RPMI8226 (cell line): ENCODE measurements at places on chromosomes 3 and 15.

DNA sequence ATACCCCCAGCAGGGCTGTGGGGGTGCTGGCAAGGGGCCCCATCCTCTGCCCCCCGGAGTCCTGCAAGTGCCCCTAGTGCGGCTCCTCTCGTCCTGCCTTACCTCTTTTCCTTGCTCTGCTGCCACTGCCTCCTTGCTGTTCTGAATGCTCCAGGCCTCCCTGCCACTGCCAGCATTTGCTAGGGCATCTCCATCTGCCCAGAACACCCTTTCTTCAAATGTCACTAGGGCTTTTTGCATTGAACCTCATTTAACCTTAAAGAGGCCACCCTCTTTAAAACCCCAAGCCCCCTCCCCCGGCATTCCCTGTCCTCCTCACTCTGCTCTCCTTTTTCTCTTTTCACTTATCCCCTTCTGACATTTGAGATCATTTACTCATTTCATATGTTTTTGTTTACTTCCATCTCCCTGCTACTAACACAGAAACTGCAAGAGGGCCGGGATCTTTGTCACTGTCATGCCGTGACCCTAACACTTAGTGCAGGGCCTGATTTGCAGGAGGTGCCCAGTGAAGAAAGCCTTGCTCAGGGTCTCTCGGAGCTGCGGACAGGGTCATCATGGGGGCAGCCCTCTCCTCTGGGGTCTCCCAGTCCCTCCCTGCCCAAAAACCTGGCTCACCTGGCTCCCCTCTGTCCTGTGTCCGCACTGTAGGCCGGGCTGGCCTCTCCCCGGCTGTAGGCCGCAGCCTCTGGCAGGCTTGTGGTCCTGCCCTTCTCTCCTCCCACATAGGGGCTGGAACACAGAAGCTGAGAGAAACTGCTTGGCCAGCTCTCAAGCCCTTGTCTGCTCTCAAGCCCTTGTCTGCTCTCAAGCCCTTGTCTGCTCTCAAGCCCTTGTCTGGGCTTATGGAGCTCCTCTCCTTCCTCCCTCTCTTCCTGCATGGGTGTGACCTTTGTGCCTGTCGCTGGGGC, at the start of gene ACOX2:
TSS of gene ACOX2 (minus strand) at position 690 of the 911 bp plus-strand sequence. CDS start 2,084 bp downstream, outside the sequence.
- DNase-seq: no peak

GRCh38 chr15:74802862-74803447, 9.7 kb upstream of the LMAN1L start:
- DNase-seq: no peak

- no peak for DNase-seq
Observed at GRCh38 chr3:169512991-169513390, 150.5 kb downstream of the MECOM start.

DNA sequence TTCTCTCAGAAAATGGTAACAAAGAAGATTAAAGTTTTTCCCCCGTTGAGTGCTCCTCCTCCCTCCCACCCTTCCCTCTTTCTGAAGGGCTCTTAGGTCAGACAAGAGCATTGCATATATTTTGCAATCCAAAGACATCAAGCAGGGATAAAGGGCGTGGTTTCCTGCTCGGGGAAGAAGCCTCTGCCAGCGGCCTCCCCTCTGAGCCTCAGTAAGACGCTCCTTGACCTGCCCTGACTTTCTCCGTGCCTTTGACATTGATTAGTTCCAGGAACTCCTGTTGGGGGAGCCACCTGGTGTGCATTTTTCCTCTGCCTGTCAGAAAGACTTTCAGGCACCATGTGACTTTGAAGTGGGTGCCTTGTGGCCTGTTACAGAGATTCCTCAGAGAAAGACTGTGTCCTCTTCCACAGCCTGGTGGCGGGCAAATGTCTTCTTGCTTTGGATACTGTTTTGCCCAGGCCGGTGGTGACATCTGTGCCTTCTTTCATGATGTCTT, 87.2 kb upstream of the TBL1XR1 start:
- no peak for DNase-seq

DNA sequence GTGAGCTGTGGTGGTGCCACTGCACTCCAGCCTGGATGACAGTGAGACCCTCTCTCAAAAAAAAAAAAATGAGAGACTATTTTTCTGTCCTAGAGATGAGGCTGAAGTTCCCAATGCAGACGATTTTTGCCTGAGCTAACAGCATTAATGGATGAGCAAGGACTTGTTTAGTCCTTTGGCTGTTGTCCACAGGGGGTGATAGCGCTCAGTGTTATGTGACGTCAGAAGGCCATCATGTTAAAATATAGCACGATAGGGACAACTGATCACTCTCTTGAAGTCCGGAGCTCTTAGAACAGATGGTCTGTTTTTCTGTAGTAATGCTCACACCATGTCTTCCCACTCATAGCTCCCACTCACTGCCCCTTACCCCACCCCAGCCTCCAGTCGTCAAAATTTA, 6.8 kb downstream of the TRNT1 start:
- no peak for DNase-seq

GRCh38 chr3:72630327-72630968, 217.8 kb downstream of the SHQ1 start:
- DNase-seq: no peak

DNA sequence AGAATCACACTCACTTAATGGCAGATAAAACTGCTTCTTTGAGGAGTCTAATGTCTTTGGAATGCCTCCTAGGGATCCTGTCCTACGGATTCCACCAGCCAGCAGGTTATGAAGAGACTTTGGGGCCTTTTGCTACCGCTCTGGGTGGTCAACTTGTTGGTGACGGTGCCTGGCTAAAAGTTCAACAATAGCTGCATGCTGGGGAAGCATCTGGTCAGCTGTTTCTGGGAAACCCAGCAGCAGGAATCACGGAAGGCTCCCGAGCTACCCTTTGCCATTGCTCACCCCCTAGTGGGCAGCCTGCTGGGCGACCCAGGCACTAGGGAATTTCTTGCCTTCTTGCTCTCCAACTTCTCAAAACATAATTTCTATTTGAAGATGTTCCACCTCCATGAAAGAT, 263.3 kb downstream of the NEK10 start:
- no peak for DNase-seq

- DNase-seq: no peak
Observed at GRCh38 chr3:73292220-73292619, 230.8 kb downstream of the EBLN2 start.

GRCh38 chr3:38644016-38644661, 5.3 kb downstream of the SCN5A start:
- no peak for DNase-seq

DNA sequence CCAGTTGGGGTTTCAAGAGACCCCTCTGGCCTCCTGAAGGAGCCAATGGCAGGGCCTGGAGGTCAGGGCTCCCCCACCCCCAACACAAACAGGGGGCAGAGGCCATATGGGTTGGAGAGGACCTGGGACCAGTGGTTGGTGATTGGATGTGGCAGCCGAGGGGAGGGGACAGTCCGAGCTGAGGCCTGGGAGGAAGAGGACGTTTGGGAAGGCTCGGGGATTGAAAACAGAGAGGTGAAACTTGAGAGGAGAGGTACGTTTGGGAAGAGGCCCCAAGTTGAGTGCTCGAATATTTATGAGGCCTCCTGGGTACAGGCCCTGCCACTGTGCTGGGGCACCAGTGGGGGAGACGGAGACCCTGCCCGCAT, 53.7 kb downstream of the DNAJB8 start:
- DNase-seq: no peak

GRCh38 chr3:171239757-171240503, 213.4 kb upstream of the SLC2A2 start:
- DNase-seq: no peak

- DNase-seq: no peak
Observed at GRCh38 chr3:4614927-4615326, 121.8 kb downstream of the ITPR1 start.

DNA sequence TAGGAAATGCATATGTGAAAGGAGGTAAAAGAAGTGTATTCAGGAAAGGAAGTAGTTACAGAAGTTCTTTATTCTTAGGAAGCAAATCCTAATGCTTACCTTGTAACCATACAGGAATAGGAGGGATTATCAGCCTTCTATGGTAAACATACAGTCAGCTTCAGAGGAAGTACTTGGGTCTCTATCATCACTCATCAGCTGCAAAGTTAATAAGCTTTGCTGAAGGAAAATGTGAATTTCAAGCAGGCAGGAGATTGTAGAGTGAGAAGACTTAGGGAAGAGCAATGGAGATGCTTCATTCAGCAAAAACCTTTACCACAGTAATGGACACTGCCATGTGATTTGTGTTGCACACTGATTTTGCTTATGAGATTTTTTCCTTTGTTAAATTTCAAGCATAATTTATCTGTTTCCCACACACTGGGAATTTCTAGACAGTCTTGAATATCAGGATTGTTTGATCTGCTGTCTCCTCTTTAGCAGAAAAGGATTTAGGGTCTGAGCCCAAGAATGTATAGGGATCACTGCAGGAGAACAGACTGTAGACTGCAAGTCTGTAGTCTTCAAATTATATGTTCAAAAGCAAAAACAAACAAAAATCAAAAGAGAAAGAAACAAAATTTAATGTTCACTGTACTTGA, 150.8 kb downstream of the ZNF609 start:
- DNase-seq: no peak

- no peak for DNase-seq
Observed at GRCh38 chr3:168956076-168956475, 707.4 kb downstream of the MECOM start.

DNA sequence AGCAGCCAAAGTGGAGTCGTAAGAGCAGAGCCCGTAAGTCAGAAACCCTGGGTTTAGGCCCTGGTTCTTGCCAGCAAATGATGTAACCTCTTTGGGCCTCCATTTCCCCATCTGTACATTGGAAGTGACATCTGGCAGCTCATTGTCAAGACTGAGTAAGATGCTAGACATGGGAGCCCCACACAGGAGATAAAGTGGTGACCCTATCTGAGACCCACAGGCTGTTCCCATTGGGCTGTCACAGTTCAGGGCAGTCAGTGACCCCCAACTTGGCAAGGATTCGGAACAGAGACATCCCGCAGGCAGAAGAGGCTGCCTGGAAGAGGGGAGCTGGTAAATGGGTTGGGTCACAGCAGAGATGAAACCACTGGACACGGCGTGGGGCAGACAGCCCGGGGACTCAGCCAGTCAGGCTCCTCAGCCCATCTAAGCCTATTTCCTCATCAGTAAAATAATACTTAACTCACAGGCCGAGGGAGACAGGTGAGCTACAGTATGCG, 1.8 kb downstream of the CLN6 start:
- no peak for DNase-seq

DNA sequence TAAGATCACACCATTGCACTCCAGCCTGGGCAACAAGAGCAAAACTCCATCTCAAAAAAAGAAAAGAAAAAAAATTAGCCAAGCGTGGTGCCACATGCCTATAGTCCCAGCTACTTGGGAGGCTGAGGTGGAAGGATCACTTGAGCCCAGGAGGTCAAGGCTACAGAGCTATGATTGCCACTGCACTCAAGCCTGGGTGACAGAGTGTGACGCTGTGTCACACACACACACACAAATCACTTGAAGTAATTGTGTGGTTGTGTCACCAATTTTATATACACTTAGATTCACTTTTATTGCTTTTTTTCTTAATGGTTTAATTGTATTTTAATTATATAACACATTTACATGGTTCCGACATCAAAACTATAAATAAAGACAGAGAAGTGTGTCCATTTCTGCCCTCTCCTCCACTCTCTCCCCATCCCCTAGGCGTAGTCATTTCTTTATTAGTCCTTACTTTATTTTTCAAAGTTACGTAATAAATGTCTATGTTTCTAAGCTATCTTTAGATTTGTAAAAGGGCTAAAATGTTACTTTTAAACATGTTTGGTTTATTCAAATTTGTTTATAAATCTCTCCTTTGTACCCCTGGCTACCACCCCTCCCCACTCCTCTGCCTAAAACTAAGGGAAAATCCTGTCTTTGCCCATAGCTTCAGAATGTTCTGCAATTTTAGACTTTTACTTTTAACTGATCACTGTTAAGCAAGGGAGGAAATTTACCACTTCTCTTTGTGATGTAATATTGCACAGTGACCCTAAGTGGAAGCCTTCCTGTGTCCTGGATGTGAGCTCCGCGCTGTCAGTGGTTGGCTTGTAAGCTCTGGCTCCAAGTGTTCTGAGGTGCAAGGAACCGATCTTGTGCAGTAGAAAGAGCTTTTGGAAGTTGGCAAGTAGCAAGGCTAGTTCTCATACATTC, 10.8 kb upstream of the VILL start:
- DNase-seq: no peak

- DNase-seq: no peak
Observed at GRCh38 chr15:40157778-40158447, 3.0 kb upstream of the BUB1B start.

- DNase-seq: no peak
Observed at GRCh38 chr3:18745472-18745871, 320.3 kb upstream of the SATB1 start.

DNA sequence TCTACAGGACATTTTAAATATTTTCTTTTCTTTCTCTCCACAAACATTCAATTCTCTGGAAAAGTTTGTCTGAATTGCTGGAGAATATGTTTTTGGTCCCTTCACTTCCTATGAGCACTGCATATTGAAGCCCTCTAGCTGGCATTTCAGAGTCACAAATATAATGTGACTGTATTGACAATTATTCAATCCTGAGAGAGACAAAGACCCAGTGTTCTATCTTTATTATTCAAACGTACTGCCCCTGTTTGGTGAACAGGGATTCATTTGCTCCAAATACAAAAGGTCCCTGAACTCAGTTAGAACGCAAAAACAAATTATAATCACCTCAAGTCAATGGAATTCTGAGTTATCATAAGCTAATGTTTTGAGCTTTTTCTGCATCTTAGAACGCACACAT, 173.1 kb upstream of the CDIN1 start:
- DNase-seq: no peak

GRCh38 chr15:63945007-63945788, 101.1 kb downstream of the DAPK2 start:
- peak; percentile 76 for DNase-seq

- peak; percentile 11 for DNase-seq
Observed at GRCh38 chr3:54870423-54870822, 57.4 kb downstream of the LRTM1 start.

DNA sequence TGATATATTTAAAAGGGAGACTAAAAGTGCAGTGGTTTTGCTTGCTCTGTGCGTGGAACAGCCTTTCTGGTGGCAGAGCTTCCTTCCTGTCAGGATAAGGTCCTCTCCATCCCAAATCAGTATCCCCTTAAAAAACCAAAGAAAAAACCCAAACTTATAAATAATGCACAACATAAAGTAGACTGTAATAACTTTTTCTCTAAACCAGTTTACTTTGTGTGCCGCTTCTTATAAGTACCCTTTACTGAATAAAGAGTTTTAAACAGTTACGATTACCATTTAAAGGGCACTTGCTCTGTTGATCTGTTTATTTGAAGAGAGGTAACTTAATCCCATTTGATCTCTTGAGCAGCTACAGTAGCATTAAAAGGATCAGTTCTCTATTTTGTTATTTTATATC, 2.5 kb downstream of the PIK3CA start:
- DNase-seq: no peak

GRCh38 chr3:157300981-157301663, 135.5 kb upstream of the PTX3 start:
- no peak for DNase-seq

DNA sequence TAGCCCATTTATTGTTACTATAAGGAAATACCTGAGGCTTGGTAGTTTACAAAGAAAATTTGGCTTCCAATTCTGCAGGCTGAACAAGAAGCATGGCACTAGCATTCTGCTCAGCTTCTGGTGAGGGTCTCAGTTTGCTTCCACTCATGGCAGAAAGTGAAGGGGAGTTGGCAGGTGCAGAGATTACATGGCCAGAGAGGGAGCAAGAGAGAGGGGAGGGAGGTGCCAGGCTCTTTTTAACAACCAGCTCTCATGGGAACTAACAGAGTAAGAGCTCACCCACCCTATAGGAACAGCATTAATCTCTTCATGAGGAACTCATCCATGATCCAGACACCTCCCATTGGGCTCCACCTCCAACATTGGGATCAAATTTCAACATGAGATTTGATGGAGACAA, 437.9 kb downstream of the CHL1 start:
- DNase-seq: no peak
